ENCODE measurements at places on chromosomes 4 and X.
A peak's percentile ranks its signal among the peaks of the same experiment; 100 is the strongest.

DNA sequence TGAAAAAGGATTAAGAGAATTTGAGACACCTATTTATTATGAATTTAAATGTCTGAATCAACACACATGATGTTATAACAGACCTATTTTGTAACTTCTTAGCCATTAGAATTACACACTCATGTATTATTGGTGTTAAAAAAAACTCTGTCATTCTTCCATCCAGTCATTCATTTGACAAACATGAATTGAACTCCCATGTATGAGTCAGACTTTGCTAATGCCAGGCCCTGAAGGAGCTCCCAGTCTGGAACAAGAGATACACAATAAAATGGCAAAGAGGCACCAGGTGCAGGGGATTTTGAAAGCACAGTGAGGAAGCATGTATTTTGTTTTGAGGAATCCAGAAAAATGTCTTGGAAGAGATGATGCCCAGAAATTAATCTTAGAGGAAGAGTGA lies 87.7 kb upstream of the EFHC2 start:
- DNase-seq = no peak

DNA sequence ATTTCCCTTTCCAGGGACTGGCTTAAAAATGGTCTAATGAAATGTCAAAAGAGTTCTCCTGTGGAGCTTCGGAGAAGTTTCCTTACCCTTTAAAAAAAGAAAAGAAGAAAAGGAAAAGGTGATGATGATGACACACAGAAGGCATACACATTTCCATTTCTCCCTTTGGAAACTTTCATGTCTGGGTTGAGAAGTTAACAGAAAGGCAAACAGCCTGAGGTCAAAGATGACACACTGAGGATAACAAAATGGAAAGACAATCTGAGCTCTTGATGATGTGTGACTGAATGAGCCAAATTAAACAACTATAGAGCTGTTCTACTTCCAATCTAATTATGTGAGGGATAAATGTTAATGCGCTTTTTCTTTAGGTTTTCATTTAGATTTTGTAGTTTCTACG lies 32.2 kb downstream of the NFXL1 start:
- DNase-seq = no peak

DNA sequence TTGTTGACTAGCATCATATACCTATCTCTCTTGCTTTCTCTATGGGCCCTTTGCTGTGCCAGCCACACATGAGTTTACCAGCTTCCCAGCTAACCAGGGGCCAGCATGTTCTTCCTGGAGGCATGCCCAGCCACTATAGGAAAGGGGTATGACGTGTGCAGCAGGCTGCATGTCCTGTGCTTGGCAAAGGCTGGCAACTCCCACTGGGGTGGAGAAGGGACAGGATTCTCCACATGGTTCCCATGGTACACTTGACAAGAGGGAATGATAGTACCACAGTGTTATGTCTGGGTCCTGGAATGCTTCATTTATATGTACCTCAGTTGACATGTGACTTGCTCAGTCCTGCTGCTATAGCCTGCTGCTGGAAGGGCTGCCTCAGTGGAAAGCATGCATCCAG lies 78.8 kb downstream of the TMEM164 start:
- no peak for DNase-seq

DNA sequence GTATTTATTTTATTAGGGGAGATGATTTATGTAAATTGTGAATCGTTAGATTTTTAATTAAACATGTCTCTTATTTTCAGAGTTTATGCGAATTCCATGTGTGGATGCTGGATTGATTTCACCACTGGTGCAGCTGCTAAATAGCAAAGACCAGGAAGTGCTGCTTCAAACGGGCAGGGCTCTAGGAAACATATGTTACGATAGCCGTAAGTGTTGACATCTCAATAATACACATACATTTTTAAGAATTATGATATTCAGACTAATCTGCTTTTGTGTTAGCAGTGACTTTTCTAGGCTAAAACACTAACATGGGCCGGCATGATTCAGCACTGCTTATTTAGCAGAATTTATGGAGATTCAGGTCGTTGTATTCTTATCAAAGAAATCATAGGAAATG lies 91.2 kb downstream of the RAP1GDS1 start:
- no peak for DNase-seq

DNA sequence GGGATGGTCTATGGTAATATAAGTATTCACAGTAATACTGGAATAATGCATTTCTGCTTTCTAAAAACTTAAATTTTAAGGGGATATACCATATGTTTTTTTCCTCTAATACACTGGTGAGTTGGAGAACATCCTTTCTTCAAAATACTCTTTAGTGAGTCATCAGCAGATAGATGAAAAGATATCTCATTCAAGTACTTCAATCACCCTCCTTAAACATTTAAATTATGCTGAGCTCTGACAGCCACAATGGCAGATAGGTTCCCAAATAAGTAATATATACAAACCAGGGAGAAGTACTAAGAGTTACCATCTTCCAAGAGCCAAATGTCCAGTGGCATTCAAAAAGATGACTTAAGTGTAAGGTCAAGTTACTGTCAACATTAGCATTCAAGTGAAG lies 52.2 kb downstream of the AMMECR1 start:
- DNase-seq = no peak

DNA sequence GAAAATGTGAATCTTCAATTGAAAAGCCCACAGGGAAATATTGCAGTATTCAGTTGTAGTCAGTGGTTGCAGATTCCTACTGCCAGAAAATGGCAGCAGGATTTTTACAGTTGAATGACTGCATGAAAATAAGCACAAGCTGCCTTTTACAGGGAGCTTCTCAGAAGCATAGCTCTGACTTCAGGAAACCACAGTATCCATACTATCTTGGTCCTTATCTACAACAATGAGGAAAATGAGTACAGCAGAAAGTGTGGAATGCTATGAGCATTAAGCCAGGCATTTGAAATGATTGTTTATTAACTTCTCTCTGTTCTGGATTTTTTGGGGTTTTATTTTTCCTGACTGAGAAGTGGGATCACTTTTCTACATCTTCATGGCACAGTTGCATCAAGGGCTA lies 34.6 kb upstream of the PRRG1 start:
- no peak for DNase-seq

GRCh38 chr4:1735215-1735614 lies 13.9 kb downstream of the TACC3 start:
- DNase-seq = no peak

GRCh38 chr4:80053140-80053910 lies 19.7 kb downstream of the ANTXR2 start:
- DNase-seq = no peak

- DNase-seq = no peak
Observed at GRCh38 chr4:135050086-135050717, 848.6 kb upstream of the PABPC4L start.

- peak; percentile 38 for DNase-seq
Observed at GRCh38 chr4:3308691-3309090, 15.9 kb downstream of the RGS12 start.

GRCh38 chrX:26722666-26723428 lies 506.9 kb downstream of the MAGEB5 start:
- no peak for DNase-seq

- no peak for DNase-seq
Observed at GRCh38 chr4:183540410-183541009, 35.7 kb downstream of the ING2 start.

DNA sequence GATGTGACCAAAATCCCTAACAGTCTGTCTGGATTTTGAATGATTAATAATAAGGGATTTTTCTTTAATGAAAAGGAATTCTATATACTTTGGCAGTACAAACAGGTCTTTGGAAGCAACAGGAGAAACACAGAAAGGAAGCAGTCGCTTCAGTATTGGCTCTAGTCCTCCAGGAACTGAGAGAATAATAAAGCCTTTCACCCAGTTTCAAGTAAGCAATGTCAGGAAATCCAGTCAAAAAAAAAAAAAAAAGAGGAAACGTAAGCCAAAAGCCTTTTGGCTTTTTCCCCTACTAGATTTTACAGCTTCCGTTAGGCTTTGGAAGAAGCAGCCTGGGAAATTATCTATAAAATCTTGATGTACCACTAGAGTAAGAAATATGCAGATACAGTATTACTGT lies 61.7 kb upstream of the HDAC8 start:
- DNase-seq = no peak

GRCh38 chrX:34528081-34528480 lies 129.0 kb downstream of the TMEM47 start:
- no peak for DNase-seq

DNA sequence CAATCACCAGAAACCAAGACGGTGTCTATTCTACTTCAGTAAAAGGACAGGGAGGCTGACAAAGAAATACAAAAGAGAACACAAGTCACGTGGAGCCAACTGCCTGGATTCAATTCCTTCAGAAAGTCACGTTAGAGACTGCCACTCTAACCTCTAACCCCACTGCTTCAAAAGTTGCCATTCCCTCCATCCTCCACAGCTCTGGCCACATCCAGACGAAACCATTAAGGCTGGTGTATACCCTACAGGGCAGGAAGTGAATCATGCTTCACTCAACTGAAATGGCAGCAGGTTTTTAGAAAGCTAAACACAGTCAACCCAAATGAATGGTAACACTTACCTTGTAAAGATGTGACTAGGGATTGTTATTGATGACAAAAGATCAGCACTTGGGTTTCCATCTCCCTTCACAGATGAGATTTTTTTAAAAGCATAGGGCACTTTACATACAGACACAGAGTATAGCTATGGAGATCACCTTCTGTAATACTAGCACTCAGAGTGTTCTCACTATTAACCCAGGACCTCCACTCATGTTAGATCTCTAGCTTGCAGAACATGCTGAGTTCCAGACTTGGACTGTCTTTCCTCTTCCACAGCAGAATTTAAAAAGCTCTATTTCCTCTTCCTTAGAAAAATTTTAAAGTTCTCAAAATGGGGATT lies 37.4 kb downstream of the MAML3 start:
- DNase-seq = no peak

DNA sequence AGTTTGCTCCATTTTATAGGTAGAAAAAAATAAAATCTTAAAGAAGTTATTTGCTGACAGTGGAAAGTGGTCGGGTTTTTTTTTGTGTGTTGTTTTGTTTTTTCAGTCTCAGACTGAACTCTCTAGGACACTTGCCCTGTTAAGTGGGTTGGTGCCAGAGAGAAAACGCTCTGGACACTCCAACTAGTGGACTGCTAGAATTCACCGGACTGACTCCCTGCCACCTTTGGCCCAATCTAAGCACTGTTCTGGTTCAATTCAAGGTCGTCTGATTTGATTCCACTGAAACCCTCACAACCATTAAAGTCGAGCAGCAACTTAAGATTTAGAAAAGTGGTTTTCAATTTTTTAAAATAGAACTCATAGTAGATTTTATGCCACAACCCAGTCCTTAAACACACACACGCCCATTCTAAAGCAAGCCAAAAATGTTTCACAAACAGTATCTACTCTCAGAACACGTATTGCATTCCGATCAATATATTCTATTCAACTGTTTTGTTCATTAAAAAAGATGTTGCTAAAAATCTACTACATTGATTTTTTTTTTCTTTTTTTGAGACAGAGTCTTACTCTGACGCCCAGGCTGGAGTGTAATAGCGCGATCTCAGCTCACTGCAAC lies 27.3 kb downstream of the RWDD4 start:
- DNase-seq = no peak

DNA sequence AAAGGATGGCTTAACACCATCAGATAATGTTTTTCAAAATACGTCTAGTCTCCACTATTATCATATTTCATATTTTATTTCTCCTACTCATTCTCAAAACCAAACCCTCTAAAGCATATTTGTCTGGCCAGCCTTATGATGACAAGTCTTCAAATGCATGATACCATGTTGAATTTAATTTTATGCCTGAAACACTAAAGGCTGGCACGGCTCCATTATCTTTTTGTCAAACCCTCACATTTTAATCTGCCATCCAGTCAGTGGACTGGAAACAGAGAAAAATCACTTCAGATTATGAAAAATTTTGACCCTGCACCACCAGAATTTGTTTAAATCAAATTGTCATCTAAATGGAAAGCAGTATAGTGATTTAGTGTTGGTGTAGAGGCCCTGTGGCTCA lies 42.9 kb downstream of the SCD5 start:
- no peak for DNase-seq

- DNase-seq = no peak
Observed at GRCh38 chrX:153725832-153726285, 1.2 kb downstream of the ABCD1 start.

DNA sequence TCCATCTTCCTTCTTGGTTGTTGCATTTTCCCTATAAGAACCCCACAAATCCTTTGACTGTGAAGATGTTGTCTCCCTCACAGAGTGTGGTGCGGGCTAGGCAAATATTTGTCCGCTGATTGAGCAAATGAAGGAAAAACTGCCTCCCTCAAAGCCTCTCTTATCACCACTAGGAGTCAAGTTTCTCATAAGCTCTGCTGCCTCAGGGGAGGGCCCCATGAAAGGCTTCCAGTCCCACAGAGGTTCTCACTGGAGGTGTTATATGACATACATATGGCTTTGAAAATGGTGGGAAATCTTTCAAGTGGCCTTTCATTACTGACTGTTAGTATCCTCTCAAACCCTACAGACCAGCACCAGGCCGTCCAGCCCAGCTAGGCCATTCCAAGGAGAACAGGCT lies 9.3 kb downstream of the VGLL1 start:
- no peak for DNase-seq

DNA sequence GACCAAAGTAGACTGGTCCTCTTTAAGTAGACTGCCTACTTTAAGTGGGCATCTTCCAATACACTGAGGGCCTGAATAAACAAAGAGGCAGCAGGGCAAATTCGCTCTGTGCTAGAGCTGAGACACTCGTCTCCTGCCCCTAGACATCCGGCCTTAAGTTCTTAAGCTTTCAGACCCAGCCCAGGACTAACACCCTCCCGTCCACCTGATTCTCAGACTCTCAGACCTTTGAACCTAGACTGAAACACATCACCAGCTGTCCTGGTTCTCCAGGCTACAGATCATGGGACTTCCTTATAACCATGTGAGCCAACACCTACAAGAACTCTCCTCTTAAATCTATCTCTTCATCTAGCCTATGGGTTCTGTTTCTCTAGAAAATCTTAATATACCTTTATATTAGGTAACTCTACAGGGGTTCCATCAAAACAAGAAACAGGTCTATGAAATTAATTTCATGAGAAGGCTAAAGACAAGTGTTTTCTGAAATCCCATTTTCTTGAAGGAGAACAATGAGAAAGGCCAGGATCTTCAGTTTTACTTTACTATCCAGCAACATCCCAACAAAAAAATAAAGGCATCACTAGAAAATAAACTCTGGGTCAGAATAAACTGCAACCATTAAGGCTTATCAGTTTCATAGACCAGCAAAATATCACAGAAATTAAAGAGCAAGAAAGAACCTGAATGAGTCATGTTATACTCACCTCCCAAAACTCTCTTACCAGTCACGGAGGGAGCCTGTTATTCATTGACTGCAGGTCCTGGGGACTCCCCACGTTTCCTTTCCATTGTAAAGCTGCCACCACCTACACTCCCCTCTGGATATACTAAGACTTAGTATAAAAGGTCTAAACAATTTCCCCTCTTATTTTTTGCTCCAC lies 14.8 kb downstream of the ADGRA3 start:
- DNase-seq = no peak

DNA sequence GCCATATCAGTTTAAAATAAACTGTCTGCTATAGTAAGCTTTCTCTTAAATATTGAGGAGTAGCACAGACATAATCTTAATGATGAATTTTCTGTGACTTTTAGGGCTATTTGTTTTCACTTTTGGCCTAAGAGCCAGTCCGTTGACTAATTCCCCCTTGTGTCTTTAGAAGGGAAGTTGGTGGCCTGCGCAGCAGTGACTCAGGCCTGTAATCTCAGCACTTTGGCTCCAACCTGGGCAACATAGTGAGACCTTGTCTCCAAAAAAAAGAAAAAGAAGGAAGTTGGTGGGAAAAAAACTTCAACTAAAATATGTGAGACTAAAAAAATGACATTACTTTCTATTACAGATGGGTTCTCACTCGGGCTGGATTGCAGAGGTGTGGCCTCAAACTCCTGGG lies 3.4 kb downstream of the NCAPG start:
- DNase-seq = no peak

Data from endodermal cell (in vitro differentiated cells).